SJSA1 (cell line): ENCODE measurements at places on chromosomes 6 and 20. TPM values are rescaled to one million over a fixed set of nuclear protein-coding genes. Genes with fewer than 3 reads are reported as not detected.

DNA sequence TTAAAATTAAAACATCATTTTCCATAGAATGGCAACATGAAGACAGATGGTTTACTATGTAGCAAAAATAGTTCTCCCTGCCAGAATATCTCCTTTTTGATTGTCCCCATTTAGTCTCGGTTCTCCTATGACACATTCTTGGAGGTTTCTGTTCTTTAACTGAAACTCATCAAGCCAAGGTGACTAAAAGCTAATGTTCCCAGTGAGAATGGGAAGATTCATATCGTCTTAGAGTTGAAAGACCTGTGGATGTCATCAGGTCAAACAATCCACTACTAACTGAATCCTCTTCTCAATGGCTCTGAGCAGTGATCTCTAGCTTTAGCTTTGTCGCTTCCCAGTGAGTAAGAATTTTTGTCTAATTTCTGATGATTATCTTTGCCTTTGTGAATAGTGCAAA, 1.3 kb upstream of the DOK5 start:
- DNase-seq = no peak

GRCh38 chr20:49248301-49248700, 29.1 kb downstream of the DDX27 start:
- DNase-seq = no peak

DNA sequence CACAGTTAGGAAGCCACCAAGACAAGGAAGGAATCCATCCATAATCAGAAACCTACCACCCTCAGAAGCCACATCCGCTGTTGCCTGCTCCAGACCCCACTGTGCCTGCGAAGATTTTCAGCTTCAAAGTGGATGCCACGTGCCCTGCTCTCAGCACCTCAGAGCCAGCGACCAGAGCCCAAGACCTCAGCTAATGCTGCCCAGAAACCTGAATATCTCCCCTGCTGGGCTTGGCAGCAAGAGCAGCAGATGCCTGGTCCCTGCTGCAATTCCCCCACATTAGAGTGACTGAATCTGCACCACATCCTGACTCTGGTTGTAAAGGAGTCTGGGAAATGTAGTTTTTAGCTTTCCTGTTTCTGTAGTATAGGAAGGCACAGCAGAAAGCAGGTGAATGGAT, 10.7 kb upstream of the ULBP3 start:
- DNase-seq = no peak

HCK gene
- not detected in 2 replicates for total RNA-seq

PGK2 gene
- not detected in 2 replicates for total RNA-seq
